ENCODE measurements at places on chromosomes 12 and 14. TPM values are rescaled to one million over a fixed set of nuclear protein-coding genes. Genes with fewer than 3 reads are reported as not detected.

DNA sequence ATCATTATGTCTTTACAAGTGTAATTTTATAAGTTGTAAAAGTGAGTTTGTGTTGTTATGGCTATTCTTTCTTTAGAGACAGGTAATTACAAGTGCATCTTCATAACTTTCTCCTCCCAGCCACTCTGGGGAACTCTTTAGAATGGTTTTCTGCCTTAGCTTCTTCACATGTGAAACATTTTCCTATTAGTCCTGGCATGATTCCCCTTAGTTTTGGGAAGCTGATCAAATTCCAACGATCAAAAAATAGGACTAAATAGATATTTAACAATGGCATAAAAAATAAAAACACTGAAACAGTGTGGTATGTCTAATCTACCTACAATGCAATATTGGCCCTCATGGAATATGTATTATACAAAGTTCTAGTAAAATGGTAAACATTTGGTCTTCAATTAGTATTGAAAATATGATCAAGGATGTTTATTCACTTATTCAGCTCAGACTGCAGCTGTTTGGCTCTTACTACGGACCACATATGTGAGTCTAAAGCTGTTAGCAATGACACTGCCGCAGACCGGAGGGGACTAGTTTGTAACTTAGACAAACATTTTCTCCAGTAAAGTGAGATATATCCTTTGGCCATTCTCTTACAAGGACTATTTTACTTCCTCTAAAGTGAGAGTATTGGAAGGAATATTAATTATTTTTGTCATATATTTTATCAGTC lies 890.8 kb upstream of the USP15 start:
- no peak for DNase-seq

- no peak for DNase-seq
Observed at GRCh38 chr12:106197906-106198623, 49.8 kb downstream of the CKAP4 start.

GRCh38 chr12:6337958-6338433 lies 3.9 kb downstream of the TNFRSF1A start:
- DNase-seq = no peak

DNA sequence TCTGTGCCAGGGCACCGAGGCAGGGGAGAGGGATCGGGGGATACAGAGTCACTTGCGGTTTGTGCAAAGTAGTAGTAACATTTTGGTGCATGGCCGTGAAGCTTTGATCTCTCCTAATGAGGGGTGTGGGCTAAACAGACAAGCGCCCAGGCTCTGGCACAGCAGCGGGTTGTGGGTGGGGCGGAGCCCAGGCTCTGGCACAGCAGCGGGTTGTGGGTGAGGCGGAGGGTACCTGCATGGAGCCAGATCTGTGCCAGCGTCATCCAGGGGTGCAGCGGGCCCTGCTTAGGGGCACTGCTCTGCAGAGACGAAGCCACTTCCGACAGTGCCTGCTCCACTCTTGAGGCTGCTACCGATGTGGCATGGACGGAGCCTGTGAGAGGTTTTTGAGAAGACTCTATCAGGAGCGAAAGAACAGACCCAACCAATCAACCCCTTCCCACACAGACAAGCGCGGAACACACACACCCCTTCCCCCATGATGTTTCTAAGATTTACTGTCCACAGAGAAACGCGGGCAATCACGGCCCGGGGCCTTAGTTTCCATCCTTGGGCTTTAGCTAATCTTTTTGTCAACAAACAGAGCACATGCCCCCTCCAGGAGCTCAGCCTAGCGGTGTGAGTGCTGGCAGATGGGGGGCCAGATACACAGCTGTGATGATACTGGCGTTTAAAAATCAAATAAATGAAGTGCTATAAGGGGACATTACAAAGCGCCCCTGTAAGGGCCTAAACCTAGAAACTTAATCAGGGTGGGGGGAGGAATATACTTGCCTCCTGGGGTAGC lies 196.6 kb downstream of the CALM1 start:
- DNase-seq = no peak

GRCh38 chr14:85607651-85608081 lies 77.7 kb downstream of the FLRT2 start:
- peak; percentile 31 for DNase-seq

GRCh38 chr12:132012919-132013568 lies 63.3 kb downstream of the EP400 start:
- no peak for DNase-seq

DNA sequence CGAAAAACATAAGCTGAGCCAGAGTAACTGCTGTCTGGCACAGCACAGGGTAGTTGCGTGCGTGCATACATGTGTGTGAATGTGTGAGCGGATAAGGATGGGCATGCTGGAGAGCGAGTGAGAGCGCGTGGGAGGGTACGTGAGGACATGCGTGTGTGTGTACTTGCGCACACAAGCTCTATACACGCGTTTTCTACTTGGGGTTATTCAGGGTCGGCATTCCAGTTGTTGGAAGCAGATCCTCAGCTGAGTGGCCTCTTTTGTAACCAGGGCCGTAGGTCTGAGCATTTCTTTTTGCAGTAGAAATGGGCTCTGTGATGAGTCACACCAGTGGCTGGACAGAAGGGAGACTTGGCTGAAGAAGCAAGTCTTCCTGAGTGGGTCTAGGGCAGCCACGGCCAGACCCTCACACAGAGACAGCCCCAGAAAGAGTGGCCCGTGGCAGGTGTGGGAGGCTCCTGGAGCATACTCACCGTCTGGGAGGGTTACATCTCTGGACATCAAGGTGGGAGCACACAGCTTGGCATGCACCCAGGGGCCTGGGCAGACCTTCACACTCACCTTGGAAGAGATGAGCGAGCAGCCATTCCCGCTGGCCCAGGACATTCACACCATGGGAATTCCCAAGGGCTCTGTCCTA lies 78.0 kb downstream of the LRRC74A start:
- no peak for DNase-seq

DNA sequence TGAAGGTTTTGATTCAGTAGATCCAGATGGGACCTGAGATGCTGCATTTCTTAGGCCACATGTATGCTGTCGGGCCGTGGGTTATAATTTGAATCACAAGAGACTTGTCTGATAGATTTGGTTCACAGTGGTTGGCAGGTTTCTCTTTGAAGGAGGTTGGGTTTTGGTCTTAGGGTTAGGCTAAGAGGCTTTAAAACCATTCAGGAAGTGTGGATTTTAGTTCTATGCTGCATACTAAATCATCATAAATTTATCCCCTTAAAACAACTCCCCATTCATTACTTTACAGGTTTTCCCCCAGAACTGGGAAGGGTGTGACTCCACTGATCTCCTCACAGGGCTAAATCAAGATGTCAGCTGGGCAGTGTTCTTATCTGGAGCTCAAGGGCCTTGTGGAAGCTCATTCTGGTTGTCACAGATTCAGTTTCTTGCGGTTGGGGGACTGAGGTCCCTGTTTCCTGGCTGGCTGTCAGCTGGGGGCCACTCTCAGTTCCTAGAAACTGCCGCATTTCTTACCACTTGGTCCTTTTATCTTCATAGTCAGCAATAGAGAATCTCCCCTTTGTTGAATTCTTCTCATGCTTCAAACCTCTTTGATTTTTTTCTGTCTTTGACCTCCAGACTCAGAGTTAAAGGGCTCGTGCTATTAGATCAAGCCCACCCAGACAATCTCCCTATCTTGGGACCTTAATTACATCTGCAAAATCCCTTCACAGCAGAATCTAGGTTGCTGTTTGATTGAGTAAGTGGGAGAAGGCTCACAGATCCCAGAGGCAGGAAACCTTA lies 20.6 kb upstream of the PCNX1 start:
- DNase-seq = no peak

DNA sequence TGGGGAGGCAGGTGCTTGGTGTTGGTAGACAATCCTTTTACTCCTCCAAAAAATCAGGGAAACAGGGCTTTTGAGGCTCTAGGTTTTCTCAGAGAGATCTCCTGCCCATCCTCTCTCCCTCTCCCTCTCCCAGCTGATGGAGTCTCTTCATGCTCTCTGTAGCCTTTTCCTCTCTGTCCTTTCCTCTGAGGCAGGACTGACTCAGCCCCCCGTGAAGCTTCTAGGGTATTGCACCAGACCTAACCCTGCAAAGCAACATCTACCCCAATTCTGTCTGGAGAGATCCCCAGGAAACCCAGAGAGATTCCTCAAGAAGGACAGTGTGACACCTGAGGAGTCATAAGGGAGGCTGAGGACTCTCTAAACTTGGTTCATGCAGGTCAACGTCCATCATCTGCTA lies 66.4 kb downstream of the CRACR2A start:
- no peak for DNase-seq

GRCh38 chr12:111953455-111953854 lies 59.5 kb downstream of the TMEM116 start:
- DNase-seq = no peak

- DNase-seq = no peak
Observed at GRCh38 chr12:77477907-77478533, 352.7 kb upstream of the NAV3 start.

- no peak for DNase-seq
Observed at GRCh38 chr12:31524791-31525495, 66.0 kb downstream of the DENND5B start.

GRCh38 chr12:67472539-67472938 lies 176.0 kb upstream of the DYRK2 start:
- no peak for DNase-seq

- no peak for DNase-seq
Observed at GRCh38 chr12:91630596-91631293, 448.1 kb upstream of the DCN start.

- no peak for DNase-seq
Observed at GRCh38 chr12:114876968-114877680, 193.1 kb upstream of the TBX3 start.

- DNase-seq = no peak
Observed at GRCh38 chr14:82341261-82341810, 807.7 kb upstream of the SEL1L start.

DNA sequence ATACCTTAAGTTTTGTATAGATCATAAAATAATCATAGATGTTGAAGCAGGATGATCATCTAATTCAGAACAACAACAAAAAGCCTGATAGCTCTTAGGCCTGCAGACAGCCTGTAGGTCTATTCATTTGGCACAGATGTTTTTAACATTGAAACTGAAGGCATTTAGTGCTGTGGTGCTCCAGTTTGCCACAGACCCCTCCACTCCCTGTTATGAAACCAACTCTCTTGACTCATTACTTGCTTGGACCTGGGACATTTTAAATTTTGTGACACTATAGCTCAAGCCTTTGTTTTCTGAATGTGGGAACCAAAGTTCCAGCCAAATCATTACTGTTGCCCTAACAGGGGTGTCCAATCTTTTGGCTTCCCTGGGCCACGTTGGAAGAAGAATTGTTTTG lies 9.1 kb downstream of the PRKCH start:
- DNase-seq = no peak

DNA sequence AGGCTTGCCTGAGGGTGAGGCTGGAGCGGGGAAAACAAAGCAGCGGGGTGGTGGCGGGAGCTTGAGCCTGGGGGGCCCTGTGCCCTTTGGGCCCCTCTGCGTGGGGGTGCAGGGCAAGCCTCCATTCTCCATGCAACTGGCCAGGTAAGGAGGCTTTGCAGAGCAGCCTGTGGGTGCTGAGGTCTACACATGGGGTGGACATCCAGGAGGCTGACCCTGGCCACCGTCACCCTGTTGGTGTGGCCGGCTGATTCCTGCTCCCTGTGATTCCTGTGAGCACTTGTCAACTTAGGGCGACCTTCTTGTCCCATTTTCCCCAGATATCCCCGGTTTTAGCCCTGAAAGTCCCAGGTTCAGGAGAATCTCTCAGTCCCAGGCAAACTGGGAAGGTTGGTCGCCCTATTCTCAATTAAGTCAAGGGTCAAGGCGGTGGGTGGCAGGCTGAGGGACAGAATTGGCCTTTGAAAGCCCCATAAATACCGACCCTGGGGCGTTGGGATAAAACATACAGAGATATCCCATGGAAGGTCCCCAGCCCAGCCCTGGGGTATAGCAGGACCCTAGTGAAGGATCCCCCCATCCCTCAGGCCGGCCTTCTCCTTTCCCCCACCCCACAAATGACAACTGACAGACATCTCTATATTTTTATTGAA lies 70.5 kb downstream of the PRIMA1 start:
- no peak for DNase-seq

GRCh38 chr12:116441292-116441691 lies 117.9 kb upstream of the MAP1LC3B2 start:
- DNase-seq = no peak

DNA sequence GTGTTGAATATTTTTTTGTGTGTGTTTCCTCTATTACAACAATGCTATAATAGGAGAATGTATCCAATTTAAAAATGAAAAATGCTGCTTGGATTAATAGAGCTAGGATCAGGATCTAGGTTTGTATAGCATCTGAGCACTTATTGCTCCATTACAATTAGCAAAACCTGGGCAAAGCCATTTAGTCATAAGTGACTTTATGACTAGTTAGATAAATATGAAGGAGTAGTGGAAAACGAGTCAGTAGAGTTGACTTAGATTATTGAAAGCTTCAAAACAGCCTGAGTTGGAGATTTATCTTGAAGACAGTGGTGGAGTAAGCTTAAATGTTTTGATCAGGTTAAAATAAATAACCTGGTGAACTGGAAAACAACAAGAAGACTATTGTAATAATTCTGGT lies 2.8 kb downstream of the MED21 start:
- no peak for DNase-seq

- peak; percentile 4 for DNase-seq
Observed at GRCh38 chr12:100926669-100927248, 132.2 kb downstream of the ANO4 start.

DNA sequence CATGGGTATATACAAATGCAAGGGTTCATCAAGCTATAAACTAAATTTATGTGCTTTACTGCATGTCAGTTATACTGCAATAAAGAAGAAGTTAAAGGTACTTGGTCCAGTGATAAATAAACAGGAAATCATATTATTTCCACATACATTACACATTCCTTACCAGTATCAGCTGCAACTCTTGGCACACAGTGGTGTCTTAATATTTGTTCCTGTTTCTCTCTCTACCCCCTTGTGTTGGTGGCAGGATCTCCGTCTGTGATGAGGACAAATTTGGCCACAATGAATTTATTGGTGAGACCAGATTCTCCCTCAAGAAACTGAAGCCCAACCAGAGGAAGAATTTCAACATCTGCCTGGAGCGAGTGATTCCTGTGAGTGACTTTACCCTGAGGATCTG lies 19.2 kb upstream of the OAS1 start:
- no peak for DNase-seq

DNA sequence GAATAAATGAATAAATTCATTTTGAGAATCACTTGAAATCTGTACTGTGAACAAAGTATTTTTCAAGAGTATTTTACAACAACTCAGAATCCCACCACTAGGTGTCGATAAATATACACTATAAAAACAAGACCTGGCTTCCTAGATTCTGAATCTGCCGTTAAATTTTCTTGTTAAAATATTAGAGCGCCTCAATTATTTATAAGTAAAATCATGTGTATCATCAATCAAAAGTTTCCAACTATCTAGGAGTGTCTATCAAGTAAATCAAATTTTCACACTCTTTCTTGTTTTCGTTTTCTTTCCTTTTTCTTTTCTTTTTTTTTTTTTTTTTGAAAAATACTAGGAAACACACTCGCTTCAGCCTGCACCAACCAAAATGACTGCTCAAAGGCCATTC lies 179.2 kb upstream of the DCN start:
- peak; percentile 12 for DNase-seq

The PLEK2 gene
- total RNA-seq = 44.4 TPM

The LDHB gene
- 625 TPM for total RNA-seq

The DPF3 gene
- total RNA-seq = not detected

The TMEM132C gene
- total RNA-seq = 0.48 TPM

The CLEC7A gene
- 0.07 TPM for total RNA-seq

The VEZT gene
- 82.7 TPM for total RNA-seq

The GOLGA5 gene
- total RNA-seq = 41.2 TPM

The KLRD1 gene
- 1.5 TPM for total RNA-seq

The ACACB gene
- total RNA-seq = 0.84 TPM

The EFS gene
- 15.4 TPM for total RNA-seq
